ENCODE measurements at places on chromosomes 7 and 10.

GRCh38 chr7:70693321-70693685, 438.6 kb upstream of the GALNT17 start:
- no peak for DNase-seq

GRCh38 chr10:32065856-32066255, 9.6 kb upstream of the KIF5B start:
- DNase-seq: no peak

GRCh38 chr10:4533621-4534020, 292.4 kb upstream of the AKR1E2 start:
- DNase-seq: no peak

DNA sequence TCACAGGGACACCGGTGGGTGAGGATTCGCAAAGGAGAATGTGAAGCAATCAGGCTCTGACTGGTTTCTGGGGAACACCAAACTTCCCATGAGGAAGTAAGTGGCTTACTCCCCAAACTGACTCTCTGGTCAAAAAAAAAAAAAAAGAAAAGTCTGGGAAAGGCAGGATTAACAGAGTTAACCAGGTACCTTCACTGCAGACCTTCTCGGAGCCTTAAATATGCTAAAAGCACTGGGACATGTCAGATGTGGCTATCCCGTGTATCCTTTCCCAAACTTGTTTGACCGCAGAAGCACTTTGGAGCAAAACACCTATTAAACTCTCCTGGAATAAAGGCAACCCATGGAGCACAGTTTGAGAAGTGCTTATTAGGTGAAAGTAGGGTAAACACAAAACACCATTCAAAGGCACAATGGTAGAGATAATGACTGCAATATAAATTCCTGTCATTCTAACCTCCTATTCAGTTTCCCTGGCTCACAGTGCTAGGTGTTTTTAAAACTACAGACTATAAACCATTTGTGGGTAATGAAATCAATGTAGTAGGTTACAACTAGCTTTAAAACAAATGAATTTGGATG, 44.1 kb upstream of the MXI1 start:
- no peak for DNase-seq

DNA sequence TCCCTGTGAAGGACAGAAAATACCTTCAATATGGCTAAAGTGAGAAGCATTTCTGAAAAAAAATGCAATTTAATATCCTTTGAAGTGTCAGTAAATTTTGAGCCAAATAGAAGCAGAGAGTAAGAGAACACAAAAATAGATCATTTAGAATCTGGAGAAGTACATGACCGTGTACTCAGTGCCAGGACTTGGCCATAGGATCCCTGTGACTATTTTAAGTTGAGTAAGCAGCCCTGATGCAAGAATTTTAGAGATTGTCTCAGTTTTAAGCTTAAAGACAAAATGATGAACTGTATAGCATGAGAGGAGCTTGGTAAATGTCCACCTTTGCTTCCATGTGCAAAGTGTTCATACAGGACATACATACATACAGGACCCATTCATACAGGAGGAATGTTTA, 2.5 kb downstream of the PTER start:
- DNase-seq: no peak

GRCh38 chr7:22859641-22860290, 37.1 kb upstream of the TOMM7 start:
- no peak for DNase-seq

DNA sequence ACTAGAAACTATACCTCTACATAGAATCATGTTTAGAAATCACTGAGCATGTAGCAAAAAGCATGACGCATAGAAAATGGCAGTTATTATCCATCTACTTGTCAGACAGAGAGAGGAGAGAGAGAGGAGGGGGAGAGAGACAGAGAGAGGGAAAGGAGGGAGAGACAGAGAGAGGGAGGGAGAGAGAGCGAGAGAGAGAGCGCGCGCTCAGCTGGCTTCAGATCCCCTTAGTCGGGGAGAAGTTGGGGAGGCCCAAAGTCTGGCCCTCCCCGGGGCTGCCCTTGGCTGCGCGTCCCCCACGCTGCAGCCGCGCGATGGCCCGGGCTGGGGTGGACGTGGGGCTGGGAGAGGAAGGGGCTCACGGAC, 37.0 kb downstream of the CNPY1 start:
- DNase-seq: no peak
